ENCODE measurements at places on chromosomes 12 and 14. TPM values are rescaled to one million over a fixed set of nuclear protein-coding genes. Genes with fewer than 3 reads are reported as not detected.

KRT7 gene
- 1,216 TPM for total RNA-seq

MYF5 gene
- not detected for total RNA-seq

HOXC12 gene
- not detected for total RNA-seq

CCDC177 gene
- total RNA-seq = not detected

Data from airway epithelial cell (primary cell).